ENCODE measurements at places on chromosomes 5 and 9. TPM values are rescaled to one million over a fixed set of nuclear protein-coding genes. Genes with fewer than 3 reads are reported as not detected.

- peak; percentile 94 for ATAC-seq
These were observed 6.1 kb upstream of the ERMP1 start for GRCh38 chr9:5838884-5839571.

DNA sequence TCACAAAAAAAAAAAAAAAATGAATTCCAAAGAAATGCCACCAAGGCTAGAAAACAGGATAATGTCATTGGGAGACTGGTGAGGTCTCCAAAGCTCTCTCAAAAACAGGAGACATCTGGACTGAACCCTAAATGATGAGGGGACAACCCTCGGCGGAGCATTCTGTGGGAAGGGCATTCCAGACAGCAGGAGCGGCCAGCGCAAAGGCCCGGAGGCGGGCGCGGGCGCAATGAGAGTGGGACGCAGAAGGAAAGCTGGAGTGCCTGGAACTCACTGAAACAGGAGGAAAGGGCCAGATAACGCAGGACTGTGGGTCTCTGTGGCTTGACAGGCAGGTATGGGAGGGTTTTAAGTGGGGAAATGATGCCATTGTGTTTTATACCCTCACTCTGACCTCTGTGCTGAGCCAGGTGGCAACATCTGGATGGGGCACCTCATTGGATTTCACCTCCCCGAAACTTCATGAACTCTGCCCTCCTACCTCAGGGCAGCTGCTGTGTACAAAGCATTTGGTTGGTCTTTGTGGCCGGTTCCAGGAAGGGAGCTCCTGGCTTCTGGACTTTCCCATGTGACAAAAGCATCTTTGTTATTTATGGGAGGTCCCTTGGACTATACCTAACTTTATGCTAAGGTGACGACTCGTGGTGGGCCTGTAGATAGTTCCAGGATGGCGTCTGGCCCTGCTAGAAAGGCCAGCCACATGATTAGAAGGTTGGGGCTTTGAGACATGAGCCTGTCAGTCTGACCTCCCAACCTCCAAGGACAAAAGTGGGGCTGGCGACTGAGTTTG lies 11.5 kb upstream of the MAPK9 start:
- ATAC-seq: no peak

- ATAC-seq: peak; percentile 55
These were observed 2.1 kb downstream of the ANXA1 start for GRCh38 chr9:73153793-73154227.

- ATAC-seq: no peak
These were observed 34.5 kb upstream of the CDKN2AIPNL start for GRCh38 chr5:134445856-134446818.

DNA sequence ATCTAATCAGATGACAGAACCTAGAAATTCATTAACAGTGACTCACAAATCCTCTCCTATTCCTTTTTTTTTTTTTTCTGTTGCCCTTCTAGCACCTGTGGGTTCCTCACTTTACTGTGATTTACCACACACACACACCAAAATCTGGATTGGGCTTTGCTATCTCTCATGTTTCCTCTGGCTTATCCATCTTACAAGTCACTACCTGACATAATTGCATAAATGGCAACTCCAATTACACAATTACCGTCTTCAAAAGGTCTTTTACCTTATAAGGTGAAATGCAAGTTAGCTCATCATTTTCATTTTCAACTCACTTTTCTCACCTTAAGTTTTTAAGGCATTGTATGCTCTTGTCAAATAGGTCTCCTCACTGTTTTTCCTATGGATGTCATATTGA lies 426.3 kb upstream of the MEF2C start:
- no peak for ATAC-seq

- no peak for ATAC-seq
These were observed 56.7 kb upstream of the PTCH1 start for GRCh38 chr9:95573463-95573862.

GRCh38 chr5:133222979-133223378 lies 171.2 kb downstream of the HSPA4 start:
- no peak for ATAC-seq

DNA sequence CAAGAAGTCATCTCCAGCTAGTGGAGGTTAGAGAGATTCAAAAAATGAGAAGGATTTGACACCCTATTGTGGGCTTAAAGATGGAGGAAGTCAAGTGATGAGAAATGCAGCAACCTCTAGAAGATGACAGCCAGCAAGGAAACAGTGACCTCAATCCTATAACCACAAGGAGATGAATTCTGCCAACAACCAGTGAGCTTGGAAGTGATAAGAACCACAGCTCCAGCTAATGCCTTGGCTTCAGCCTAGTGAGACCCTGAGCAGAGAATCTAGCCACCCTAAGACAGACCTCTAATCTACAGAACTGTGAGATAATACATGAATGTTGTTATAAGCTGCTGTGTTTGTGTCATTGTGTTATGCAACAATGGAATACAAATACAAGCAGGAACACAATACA lies 262.4 kb downstream of the GRIA1 start:
- no peak for ATAC-seq

- no peak for ATAC-seq
These were observed 152.7 kb upstream of the SGCD start for GRCh38 chr5:156174225-156174624.

DNA sequence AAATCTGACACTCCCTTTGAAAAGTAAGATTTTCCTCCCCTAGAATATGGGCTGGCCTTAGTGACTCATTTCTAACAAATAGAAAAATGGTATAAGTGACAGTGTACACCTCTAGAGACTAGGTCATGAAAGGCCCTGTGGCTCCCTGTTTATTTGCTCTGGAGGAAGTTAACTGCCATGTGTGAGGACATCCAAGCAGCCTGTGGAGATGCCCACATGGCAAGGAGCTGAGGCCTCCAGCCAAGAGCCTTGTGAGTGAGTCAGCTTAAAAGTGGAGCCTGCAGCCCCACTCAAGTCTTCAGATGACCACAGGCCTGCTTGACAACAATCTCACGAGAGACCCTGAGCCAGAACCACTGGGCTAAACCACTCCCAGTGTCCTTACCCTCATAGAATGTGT lies 128.1 kb upstream of the LHFPL2 start:
- ATAC-seq: no peak

GRCh38 chr9:38445154-38446043 lies 21.1 kb upstream of the IGFBPL1 start:
- ATAC-seq: no peak

DNA sequence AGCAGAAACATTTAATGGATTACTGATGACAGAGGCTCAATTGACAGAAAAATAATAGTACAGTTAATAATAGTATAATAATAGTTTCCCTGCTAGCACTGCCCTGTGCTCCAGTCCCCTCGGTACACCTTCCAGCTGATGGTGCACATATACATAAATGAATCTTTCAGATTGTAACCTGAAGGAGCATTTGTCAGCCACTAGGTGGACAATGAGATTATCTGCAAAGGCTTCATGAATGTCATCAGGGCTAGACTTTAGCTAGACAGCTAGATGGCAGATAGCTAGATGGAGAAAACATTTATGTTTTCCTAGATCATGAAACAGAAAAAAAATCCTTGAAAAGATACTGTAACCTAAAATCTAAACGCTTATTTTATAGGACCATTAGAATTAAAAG lies 304.4 kb upstream of the SMC2 start:
- no peak for ATAC-seq

GRCh38 chr5:34854459-34855174 lies 15.7 kb downstream of the TTC23L start:
- ATAC-seq: peak; percentile 42

DNA sequence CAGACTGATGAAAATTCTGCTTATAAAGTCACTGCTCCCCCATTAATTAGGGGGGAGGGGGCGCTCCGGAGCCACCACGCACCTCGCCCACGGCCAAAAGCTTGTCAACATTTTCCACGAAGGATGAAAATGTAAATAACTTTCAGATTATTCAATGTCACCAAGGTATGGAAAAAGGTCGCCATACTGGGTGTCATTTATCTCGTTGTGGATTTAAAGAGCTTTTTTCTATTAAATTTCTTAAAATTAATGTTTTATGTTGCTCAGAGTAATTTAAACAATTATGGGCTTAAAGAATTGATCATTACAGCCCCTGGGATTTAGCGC lies 13.0 kb downstream of the LHX3 start:
- ATAC-seq: no peak

DNA sequence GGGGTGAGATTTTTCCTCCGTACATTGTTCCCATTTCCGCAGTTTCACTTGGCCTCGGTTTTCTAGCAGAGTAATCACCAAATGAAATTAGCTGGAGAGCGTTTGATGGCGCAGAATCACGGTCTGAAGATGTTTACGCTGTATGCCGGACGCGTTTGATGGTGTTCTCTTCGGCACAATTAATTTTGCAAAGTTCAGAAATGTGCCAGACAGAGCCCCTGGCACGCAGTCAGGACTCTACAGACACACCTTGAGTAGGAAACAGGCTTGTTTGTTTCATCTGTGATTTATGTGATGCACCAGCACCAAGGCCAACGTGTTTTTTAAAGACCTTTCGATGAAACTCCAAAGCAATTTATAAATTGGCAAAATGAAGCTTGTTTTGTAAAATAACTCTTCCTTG lies 863 bp upstream of the LIFR start:
- peak; percentile 24 for ATAC-seq

DNA sequence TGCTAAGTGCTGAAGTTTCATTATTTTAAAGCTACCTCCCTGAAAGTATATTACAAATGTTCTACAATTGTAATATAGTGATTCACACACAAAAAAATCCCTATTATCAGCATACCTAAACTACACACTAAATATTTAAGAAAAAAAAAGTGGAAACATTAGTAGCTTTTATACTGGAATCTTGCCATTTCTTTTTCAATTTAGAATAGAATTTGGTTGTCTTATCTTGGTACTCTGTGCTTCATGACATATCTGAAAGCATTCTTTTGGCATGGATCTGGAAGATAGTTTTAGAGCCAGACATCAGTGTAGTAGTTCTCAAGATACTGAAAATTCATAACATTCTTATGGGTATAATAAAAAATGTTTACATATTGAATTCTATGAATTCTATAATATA lies 35.0 kb downstream of the SLC1A3 start:
- no peak for ATAC-seq

GRCh38 chr9:76657265-76657664 lies 107.0 kb upstream of the PCA3 start:
- no peak for ATAC-seq

GRCh38 chr9:35856206-35856605 lies 14.0 kb downstream of the OR13J1 start:
- no peak for ATAC-seq

- ATAC-seq: peak; percentile 89
These were observed 169.1 kb upstream of the PIK3R1 start for GRCh38 chr5:68046445-68046844.

DNA sequence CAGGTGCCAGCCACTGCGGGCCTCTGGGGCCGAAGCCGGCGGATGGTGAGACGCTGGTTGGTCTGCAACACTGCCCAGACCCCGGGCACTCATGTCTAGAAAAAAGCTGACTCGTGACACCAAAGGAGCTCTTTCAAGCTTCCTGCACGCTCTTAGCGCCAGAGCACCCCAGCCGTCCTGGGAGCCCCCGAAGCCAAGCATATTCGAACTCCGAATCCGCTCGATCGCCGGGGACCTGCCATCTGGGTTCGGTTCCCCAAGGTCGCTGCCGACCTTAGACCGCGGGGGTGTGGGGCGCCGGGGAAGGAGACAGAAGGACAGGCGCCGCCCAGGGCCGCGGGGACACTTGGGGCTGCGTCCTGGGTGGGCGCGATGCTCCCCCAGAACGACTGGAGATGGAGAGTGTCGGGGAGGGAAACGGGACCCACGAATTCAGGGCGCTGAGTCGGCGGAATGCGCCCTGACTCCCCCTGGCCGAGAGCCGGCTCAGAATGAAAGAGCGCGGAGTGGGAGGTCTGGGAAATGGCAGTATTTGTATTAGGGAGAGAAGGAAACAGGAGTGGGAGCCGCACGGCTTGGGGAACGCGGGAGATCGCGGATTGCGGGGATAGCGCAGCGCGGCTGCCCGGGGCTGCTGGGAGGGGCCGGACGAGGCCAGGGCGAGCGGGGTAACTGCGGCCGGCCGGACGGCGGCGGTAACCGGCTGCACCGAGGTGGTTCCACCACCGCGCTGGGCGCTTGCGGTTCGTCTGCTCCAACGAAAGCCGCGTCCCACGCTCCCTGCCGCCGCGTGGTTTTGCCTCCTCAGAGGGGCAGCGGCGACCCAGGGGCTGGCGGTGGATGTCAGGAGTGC lies 20.1 kb upstream of the MARCHF6 start:
- ATAC-seq: peak; percentile 51

DNA sequence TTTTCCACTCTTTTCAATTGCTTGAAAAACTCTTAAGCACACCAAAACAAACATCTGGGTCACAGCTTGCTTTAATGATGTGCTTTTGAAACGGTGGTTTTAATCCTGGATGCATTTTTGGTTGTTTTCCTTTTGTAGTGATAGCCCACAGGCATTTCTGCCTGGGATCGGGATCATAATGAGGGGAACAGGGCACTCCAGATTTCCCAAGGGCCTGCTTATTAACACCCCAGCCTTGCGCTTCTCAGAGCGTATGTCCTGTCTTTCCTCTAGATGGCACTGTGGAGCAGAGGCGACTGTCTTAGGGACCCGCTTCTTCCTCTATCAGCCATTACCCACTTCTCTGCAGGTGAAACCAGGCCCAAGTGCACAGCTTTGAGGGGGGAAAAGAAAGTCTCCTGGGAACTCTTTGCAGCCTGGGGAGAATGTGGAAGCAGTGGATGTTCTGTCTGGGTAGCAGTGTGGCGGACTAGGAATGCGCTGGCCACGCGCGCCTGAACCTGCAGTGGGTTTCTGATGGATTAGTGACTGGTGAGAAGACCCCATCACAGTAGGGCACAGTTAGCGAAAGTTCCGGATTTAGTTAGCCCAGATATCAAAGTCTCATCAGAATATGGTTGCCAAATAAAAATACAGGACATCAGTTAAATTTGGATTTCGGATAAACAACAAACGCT lies 190.1 kb downstream of the GNA14 start:
- ATAC-seq: peak; percentile 70

DNA sequence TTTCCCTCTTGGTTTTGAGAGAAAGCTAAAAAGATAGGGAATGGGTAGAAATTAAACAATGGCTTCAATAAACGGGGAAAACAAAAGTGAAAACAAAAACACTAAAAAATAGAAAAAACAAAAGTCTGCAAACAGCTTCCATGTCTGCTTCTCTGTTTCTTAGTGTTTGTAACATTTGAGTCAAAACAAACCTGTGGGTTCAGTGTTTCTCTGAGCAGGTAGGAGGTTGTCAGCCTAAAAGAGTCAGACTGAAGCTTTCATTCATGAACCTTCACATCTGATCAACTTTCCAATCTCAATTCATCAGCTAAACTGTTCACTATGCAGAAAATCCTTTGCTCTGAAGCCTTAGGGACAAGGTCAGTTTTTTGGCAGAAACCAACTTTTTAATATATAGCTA lies 102.5 kb upstream of the ADAMTS16 start:
- ATAC-seq: no peak

The TAF1L gene
- total RNA-seq: not detected

The SLC46A2 gene
- total RNA-seq: 0.44 TPM

The OLFML2A gene
- total RNA-seq: 12.3 TPM

The LCN10 gene
- total RNA-seq: 1.3 TPM

The NR2F1-AS1 gene
- 0.84 TPM for total RNA-seq

The SLC6A18 gene
- not detected for total RNA-seq

The TCF7 gene
- total RNA-seq: 4.6 TPM

The OR1Q1 gene
- total RNA-seq: not detected

The SPINK4 gene
- not detected for total RNA-seq

The CTNND2 gene
- not detected for total RNA-seq

The LCN2 gene
- total RNA-seq: 525 TPM

The ICE1 gene
- total RNA-seq: 10.8 TPM
